ENCODE measurements at places on chromosomes 3 and 15.

DNA sequence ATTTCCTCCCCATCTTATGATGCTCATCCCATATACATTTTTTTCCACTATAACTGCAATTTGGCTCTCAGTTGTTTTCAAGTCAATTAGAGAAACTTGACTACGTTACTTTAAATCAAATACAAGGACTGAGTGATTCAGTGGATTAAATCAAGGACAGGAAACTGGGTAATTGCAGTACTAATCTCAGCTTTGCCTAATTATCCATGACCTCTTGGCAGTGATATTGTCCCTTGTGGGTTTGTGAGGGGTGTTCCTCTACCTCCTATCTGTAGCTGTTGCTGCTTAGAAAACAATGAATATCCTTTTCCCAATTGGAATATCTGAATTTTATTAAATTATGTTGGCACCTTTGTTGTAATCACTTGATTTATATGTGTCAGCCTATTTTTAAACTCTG lies 79.4 kb downstream of the ZPLD1 start:
- DNase-seq: no peak

DNA sequence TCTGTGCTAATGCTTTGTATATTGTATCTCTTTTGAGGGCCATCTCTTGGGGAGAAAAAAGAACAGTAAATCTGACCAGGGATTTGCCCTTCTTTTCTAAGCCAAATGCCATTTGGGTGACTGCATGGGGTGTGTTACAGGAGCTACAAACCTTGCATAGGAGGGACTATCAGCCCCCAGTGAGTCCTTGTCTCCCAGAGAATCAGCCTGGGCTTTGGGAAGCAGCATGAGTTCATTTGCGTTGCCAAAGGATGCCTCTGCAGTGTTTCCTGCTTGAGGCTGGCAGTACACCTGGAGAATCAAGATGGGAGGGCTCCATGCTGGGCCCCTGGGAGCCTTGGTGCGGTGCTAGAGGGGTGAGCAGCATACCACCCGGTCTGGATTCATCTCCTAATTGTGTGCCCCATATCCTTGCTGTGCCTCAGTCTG lies 49.6 kb upstream of the POLG start:
- no peak for DNase-seq

DNA sequence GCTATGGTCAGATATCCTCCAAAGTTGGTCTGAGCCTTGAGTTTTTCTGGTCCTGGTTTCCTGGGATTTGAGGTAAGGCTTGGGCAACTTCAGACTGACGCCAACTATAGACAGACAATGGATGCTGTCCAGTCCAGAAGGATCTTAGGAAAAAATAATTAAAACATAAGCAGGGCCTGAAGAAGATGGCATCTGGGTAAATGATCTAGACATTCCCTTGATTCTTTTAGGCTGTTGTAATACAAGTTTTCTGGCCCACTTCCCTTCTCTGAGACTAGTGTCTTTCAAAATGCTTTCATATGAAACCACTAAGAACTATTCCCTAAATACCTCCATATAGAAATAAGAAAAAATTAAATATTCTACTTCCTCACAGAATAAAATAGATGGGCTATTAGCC lies 47.7 kb upstream of the PLXND1 start:
- no peak for DNase-seq

- DNase-seq: no peak
These were observed 156.3 kb upstream of the STRIT1 start for GRCh38 chr3:155449613-155450267.

GRCh38 chr15:84887938-84888337 lies 3.5 kb downstream of the SLC28A1 start:
- no peak for DNase-seq

GRCh38 chr3:186361762-186362536 lies at the start of gene DGKG:
TSS of gene DGKG (minus strand) at chr3:186362234. CDS start at chr3:186320459, 41,775 bp downstream.
- no peak for DNase-seq

DNA sequence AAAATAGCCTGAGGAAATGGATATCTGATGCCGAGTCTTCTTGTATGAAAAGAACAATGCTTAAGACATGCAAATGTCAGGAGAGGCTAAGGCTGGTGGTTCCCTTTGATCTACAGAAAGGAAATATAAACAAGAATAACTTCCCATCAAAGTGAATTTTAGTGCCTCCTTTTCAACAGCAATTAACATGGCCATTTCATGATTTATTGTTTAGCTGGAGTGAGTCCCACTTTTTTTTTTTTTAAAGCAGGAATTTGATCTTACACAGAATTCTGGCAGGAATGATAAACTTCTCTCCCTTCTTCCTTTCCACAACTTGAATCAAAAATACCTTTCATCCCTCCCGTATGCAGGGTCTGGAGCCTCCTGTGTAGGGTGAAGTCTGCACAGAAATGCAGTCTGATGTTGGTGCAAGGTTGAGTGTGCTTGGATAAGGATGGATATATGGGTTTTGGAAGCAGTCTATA lies 287.0 kb downstream of the MEX3B start:
- DNase-seq: no peak

DNA sequence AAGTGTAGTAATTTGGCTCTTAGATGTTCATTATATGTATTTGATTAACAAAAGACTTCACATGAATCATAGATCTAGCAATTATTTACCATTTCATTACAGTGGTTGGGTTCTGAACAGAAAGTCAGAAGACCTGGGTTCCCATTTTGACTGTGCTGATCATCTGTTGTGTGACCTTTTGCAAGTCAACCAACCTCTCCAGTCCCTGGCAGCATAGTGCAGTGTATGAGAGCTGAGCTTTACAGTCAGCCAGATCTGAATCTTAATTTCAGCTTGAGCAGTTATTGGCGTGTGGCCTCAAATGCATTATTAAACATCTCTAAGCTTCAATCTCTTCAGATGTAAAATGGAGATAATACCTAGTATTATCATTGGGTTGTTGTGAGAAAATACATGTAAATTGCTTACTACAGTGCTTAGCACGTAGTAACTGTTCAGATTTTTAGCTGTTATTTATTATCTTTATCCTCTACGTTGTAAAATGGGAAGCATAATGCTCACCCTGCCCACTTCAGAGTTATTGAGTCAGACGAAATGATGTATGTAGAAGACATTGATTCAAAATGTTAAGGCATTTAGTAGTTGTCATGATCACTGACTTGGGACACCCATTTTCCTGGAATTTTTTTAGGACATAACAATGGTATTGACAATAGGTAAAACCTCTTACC lies 104.0 kb downstream of the KLHL25 start:
- DNase-seq: no peak

DNA sequence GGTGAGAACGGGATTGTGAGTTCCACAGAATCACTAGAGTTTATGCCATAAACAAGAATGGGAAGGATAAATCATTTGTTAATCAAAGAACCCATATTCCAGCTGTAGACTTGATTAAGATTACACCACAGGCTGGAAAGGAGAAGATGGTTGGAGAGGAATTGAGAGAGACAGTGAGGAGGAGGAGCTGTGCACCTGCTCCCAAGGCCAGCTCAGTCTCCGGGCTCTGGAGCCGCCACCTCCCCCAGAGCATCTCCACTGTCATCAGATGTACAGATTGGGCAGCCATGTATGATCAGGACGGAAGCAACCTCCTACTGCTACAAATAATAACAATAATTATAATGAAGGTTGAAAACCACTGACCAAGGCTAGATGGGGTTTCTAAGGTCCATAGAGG lies 170.0 kb downstream of the MINAR1 start:
- DNase-seq: no peak

GRCh38 chr15:39592500-39592899 lies 11.6 kb downstream of the THBS1 start:
- no peak for DNase-seq

- DNase-seq: no peak
These were observed 36.2 kb downstream of the AP4E1 start for GRCh38 chr15:50944672-50945071.

DNA sequence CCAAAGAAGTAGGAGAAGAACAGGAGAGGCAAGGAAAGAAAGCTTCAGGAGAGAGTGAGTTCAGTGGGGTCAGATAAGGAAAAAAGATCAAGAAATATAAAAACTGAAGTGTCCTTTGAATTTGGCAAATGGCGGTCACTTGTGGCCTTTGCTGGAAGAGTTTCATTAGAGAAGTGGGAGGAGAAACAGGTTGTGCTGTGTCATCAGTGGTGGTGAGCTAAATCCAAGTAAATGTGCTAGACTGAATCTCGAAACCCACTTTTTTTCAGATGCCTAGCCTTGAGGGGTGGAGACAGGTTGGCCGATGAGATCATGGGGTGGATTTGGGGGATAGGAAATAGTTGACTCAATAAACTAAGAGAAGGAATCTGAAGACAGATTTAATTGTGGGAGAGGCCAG lies 43.7 kb downstream of the CHRD start:
- no peak for DNase-seq

DNA sequence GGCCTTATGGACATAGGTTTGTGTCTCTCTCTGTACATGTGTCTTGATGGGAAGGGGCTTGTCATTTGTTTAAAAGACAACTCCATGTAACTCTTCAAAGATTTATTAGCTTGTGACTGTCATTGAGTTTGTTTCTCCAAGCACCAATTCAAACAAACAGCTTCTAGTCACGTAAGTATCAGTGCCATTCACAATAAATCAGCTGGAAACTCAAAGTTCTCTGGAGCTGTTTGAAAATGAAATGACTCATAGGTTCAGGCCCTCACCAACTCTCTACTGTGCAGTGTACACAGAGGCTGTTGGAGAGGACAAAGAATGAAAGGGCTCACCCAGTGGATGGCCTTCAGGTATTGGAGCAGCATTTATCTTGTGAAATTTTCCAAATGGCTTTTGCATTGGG lies 476.3 kb downstream of the AGBL1 start:
- DNase-seq: no peak

DNA sequence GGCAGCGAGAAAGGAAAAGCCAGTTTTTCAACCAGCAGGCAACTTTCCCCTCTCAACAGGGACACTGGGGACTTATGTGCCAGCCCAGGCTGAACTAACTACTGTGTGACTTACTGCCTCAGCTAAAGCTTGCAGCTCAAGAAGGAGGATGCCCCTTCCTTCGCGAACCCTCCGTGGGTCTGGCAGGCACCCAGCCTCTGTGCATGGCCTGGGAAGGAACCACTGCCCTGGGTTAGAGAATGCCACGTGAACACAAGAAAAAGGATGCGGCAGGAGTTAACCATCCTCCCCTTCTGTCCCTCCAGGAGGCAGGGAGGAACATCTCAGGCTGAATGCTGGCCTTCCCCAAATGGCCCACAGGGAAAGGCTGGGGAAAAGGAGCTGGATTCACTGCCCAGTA lies 29.0 kb downstream of the CHDH start:
- DNase-seq: no peak

- DNase-seq: no peak
These were observed 57.6 kb upstream of the FGD5 start for GRCh38 chr3:14761121-14761672.

DNA sequence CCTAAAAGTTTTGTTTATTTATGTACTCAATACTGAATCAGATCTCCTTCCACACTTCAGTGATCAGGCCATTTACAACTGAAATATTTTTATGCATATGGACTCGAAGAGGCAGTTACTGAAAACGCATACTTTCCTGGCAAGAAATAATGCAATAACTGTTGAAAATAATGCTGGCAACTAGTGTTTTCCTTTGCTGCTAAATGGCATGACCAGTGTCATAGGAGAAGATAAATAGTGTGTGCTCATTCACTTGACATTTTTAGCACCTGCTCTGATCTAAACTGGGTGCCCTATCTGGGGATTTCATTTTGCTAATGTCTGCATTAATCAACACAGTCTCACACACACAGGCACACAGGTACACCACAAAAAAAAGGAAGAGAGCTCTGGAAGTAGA lies 695.2 kb downstream of the TUSC7 start:
- no peak for DNase-seq

DNA sequence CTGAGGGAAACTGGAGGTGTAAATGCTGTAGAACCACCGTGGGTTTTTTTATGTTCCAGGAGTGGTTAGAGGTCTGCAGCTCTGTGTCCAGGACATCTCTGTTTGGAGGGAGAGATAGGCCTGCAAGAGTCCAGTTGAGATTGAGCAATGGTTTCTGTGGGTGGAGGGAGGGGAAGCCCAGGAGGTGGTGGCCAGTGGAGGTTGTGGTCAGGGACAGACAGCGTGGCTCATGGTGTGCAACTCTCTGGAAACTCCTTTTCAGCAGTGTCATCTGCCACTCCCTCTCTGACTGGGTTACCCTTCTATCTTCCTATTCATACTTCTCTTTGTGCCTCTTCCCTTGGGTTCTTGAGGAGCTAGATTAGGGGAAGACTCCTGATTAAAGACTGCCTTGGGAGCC lies 9.6 kb downstream of the XCR1 start:
- DNase-seq: no peak

All from D721Med (cell line).